Caco-2 (cell line): ENCODE measurements at places on chromosomes 2 and 18.

GRCh38 chr18:38654946-38655345, 1089.3 kb upstream of the CELF4 start:
- no peaks in the 10 kb centered on the region for H3K27me3 ChIP-seq
- H3K4me3 ChIP-seq, result no peak overlapping the region
- H3K36me3 ChIP-seq, result no peaks in the 10 kb centered on the region

DNA sequence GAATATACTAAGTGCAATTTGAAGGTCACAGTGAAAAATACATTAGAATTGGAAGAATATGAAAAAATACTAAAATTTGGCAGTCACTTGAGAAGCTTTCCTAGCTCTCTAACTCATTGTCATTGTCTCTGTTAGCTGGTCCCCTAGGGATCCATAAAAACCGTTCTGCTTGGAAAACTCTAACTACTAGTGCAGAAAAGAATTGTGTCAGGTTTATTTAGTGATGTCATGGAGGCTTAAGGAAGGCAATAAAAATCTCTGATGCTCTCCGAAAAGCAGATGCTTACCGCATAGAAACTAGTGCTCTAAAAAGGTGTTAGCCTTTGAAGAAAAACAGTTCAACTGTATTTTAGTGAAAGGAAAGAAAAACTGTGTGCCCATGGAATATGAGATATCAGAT, 150.1 kb upstream of the DLGAP1 start:
- H3K27ac ChIP-seq, result no peak overlapping the region
- no peak for DNase-seq
- no peaks in the 10 kb centered on the region for H3K36me3 ChIP-seq
- no peaks in the 10 kb centered on the region; the same call in 1 of the 2 replicates for H3K27me3 ChIP-seq
- no peak overlapping the region for H3K4me3 ChIP-seq
- no peaks in the 10 kb centered on the region for H3K4me1 ChIP-seq

DNA sequence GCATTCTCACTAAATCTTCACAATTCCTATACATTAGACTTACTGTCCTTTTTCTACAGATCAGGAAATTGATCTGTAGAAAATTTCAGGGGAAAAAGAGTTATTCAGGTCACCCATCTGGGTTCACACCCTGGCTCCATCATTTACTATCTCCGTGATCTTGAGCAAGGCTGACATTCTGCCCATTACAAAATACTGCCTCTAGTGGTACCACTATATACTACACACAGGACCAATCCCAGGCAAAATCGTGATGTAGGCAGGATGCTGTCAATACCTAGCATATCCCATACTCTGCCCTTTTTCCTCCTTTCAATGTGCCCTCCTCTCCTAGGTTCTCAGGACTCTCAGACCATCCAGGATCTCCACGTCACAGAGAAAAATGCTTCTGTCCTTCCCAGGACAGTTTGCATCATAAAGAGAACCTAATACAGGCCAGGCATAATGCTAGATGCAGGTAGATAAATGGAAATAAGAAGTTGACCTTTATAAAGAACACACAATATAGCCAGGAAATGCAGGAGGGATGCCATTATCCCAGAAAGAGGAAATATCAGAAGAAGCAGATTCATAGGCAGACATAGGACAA, 101.9 kb downstream of the CDH20 start:
- H3K4me1 ChIP-seq, result no peaks in the 10 kb centered on the region
- no peak overlapping the region for H3K27ac ChIP-seq
- H3K27me3 ChIP-seq, result no peaks in the 10 kb centered on the region
- no peak for DNase-seq
- no peaks in the 10 kb centered on the region for H3K36me3 ChIP-seq

DNA sequence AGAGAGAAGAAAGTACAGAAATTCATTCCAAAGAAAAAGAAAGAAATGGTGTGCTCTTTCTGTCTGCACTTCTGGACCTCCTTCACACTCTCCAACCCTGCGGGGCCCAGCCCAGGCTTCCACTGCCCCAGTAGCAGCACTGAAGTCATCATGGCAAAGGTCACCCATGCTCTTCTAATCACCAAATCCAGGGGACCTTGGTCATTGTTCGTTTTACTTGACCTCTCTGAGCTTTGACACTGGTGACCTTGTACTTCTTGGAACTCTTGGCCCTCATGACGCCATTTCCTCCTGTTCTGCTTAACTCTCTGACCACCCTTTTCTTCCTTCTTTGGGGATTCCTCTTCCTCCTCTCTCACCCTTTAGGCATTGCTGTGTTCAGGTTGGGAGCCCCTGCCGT, 105.6 kb downstream of the SMAD7 start:
- no peaks in the 10 kb centered on the region for H3K36me3 ChIP-seq
- H3K27me3 ChIP-seq, result no peaks in the 10 kb centered on the region

DNA sequence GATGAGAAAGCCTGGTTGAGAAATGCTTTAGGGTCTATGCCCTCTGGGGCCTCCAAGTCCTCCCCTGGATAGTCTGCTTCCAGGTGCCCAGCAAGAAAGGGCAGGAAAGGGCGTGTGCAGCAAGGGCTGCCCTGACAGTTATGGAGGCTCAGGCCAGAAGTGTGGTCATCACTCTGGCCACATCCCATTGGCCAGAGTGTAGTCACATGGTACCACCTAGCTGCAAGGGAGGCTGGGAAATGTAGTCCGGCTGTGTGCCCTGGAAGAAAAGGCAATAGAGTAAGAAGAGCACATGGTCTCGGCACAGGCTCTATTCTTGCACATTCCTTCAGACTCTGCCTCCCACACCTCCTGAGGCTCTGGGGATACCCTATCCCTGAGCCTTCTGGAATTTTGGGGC, 35.7 kb downstream of the ODC1 start:
- H3K4me3 ChIP-seq, result no peak overlapping the region
- DNase-seq, result peak; percentile 61
- H3K4me1 ChIP-seq, result peaks cover 19% of the 10 kb centered on the region

GRCh38 chr2:1726558-1726957, 17.8 kb downstream of the PXDN start:
- H3K27ac ChIP-seq, result no peak overlapping the region
- no peak for DNase-seq
- no peaks in the 10 kb centered on the region for H3K4me1 ChIP-seq
- H3K36me3 ChIP-seq, result no peaks in the 10 kb centered on the region

DNA sequence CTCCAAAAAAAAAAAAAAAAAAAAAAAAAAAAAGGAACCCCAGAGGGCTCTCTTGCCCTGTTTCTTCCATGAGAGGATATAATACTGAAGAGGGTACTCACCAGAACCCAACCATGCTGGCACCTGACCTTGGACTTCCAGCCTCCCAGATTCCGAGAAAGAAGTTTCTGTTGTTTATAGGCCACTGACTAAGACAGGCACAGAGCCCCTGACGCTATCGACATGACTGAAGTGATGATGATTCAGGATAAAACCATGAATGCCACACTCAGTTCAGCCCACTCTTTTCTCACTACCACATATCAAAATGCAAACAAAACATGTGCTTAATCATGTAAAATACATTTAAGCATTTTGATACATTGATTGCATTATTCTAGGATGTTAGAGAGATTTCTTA, 66.1 kb upstream of the CDCA7 start:
- DNase-seq, result no peak
- H3K27me3 ChIP-seq, result no peaks in the 10 kb centered on the region
- H3K36me3 ChIP-seq, result no peaks in the 10 kb centered on the region
- H3K4me1 ChIP-seq, result no peaks in the 10 kb centered on the region
- H3K27ac ChIP-seq, result no peak overlapping the region

GRCh38 chr2:102106133-102106556, 36.4 kb upstream of the IL1R1 start:
- H3K4me1 ChIP-seq, result peaks cover 44% of the 10 kb centered on the region
- H3K27ac ChIP-seq, result peak overlapping the region; percentile 31
- H3K36me3 ChIP-seq, result no peaks in the 10 kb centered on the region
- no peak overlapping the region for H3K4me3 ChIP-seq

DNA sequence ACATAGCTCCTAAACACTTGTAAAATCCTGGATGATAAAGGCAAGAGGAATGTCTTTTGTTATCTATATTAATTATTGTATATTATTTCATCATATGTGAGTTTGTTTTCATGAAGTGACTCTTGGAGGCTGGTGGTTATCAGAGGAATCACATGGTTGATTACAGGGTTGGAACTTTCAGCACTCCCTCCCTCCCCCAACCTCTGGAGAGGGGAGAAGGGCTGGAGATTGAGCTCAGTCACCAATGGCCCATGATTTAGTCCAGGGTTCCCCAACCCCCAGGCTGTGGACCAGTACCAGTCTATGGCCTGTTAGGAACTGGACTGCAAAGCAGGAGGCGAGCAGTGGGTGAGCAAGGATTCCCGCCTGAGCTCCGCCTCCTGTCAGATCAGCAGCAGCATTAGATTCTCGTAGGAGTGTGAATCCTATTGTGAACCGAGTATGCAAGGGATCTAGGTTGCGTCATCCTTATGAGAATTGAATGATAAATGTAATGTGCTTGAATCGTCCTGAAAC, 37.7 kb downstream of the FBXO48 start:
- H3K4me3 ChIP-seq, result no peak overlapping the region
- H3K4me1 ChIP-seq, result no peaks in the 10 kb centered on the region
- DNase-seq, result no peak

DNA sequence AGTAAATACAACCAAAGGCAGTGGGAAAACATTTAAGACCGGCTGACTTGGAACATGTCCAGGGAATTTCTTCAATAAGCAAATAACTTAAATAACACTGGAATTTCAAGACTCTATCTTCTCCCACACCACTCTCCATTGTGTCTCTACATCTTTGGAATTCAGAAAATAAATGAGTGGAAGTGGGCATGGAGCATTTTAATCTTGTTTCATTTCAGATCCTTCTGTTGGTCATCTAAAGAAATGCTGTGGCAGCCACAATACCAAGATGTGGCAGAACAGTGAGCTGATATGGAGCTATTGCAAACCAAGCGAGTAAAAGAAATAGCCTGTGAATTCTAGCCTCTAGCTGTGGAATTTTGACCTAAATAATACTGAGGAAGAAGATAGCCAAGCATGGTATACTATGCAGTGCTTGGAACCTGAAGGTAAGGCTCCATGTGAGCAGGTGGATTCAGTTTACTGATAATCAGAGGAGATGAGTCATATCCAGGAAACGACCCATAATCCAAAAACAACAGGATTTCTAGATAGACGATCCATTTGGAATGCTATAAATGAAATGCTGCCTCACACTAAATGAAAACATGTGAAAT, 157.1 kb upstream of the SCN7A start:
- H3K27ac ChIP-seq, result no peak overlapping the region
- no peaks in the 10 kb centered on the region for H3K27me3 ChIP-seq
- H3K4me3 ChIP-seq, result no peak overlapping the region
- DNase-seq, result no peak
- no peaks in the 10 kb centered on the region for H3K4me1 ChIP-seq

DNA sequence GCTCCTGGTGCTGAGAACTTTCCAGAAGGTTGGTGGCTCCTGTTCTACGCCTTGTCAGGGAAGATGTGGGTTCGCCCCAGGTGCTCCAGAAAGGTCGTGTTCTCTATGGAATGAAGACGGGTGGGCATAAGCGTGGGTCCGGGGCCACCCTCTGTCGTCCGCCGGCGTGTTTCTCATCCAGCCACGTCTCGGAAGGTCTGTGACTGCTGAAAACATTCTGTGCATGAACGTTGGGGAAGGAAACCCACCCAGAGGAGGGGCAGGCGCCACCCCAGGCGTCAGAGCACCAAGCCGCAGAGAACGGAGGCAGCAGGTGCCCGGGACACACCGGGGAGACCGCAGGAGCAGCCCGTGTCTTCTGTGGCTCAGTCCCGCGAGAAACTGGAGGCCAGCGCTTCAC, 118.2 kb downstream of the RTP5 start:
- no peaks in the 10 kb centered on the region for H3K4me1 ChIP-seq
- H3K4me3 ChIP-seq, result no peak overlapping the region
- H3K27ac ChIP-seq, result no peak overlapping the region
- no peaks in the 10 kb centered on the region for H3K27me3 ChIP-seq
- DNase-seq, result no peak

GRCh38 chr2:223724861-223725260, 112.5 kb downstream of the AP1S3 start:
- H3K27me3 ChIP-seq, result no peaks in the 10 kb centered on the region
- no peak for DNase-seq
- H3K27ac ChIP-seq, result peak overlapping the region; percentile 3
- H3K4me1 ChIP-seq, result peaks cover 32% of the 10 kb centered on the region
- H3K4me3 ChIP-seq, result no peak overlapping the region

DNA sequence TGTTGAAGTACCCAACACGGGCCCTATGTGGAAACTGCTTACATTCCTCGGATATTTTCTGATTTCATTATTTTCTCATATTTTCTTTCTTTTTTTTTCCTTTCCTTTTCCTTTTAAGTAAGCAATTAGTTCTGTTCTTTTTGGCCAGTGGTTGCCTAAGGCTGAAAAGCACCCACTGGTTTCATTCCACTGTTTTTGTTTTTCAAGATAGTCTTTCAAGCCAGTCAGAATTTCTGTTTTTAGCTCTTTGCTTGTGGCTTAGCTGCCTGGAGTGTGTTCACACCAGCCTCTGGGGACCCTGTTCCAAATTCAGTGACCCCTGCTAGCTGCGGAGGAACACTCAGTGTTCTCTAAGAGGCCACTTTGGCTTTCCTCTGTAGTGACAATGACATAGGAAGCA, 73.6 kb downstream of the NRP2 start:
- H3K4me1 ChIP-seq, result peaks cover 25% of the 10 kb centered on the region
- DNase-seq, result no peak
- no peak overlapping the region for H3K27ac ChIP-seq

DNA sequence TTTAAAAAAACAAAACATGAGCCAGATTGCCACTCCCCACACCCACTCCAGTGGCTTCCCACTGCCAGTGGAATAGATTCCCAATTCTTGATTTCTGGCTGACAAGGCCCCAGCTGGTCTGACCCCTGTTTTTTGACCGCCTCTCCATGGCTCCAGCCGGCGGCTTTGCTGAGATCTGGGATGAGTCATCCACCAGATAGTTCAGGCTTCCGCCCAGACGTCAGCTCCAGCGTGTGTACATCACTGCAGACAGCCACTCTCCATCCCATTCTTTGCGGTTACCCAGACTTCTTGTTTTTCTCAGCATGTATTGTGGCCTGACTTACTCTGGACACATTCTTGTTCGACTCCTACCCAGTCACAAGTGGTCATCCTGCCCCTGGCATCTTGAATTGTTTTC, 227.9 kb downstream of the GBX2 start:
- H3K27me3 ChIP-seq, result no peaks in the 10 kb centered on the region
- no peaks in the 10 kb centered on the region for H3K36me3 ChIP-seq
- DNase-seq, result no peak
- H3K4me3 ChIP-seq, result no peak overlapping the region
- H3K4me1 ChIP-seq, result no peaks in the 10 kb centered on the region
- H3K27ac ChIP-seq, result no peak overlapping the region

- DNase-seq, result no peak
- H3K36me3 ChIP-seq, result no peaks in the 10 kb centered on the region
- peaks cover 3% of the 10 kb centered on the region; the same call in 1 of the 2 replicates for H3K4me1 ChIP-seq
- H3K27me3 ChIP-seq, result no peaks in the 10 kb centered on the region
- H3K4me3 ChIP-seq, result no peak overlapping the region
- no peak overlapping the region for H3K27ac ChIP-seq
Observed at GRCh38 chr2:20377741-20378140, 27.1 kb upstream of the PUM2 start.
